Gastrocnemius medialis (tissue), 4 donors: ENCODE measurements at places on chromosomes 16 and 17.

DNA sequence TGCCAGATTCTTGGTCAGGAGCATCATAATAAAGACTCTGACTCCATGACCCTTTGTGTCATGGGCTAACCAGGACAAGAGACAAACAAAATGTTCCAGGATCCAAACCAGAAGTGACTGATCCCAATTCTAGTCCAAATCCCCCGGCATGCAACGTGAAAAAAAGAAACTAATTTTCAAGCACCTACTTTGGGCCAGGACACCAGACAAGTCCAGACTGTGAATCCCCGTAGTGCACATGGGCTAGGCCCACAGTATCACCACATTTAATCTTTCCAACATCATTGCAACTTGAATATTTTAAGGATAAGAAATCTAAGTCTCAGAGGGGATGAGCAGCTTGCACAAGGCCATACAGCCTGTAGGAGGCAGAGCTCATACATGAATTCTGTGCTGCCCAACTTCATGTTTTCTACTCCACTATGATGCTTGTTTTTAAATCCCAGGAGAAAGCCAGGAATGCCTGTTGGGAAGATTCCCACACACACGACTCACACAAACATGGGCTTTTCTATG lies 365.7 kb downstream of the NPIPA8 start:
- H3K4me1 ChIP-seq, result no peaks in the 10 kb centered on the region
- no peaks in the 10 kb centered on the region for H3K36me3 ChIP-seq
- H3K27ac ChIP-seq, result peak overlapping the region; percentile 54
- H3K27me3 ChIP-seq, result peaks cover 5% of the 10 kb centered on the region
- H3K4me3 ChIP-seq, result no peak overlapping the region

DNA sequence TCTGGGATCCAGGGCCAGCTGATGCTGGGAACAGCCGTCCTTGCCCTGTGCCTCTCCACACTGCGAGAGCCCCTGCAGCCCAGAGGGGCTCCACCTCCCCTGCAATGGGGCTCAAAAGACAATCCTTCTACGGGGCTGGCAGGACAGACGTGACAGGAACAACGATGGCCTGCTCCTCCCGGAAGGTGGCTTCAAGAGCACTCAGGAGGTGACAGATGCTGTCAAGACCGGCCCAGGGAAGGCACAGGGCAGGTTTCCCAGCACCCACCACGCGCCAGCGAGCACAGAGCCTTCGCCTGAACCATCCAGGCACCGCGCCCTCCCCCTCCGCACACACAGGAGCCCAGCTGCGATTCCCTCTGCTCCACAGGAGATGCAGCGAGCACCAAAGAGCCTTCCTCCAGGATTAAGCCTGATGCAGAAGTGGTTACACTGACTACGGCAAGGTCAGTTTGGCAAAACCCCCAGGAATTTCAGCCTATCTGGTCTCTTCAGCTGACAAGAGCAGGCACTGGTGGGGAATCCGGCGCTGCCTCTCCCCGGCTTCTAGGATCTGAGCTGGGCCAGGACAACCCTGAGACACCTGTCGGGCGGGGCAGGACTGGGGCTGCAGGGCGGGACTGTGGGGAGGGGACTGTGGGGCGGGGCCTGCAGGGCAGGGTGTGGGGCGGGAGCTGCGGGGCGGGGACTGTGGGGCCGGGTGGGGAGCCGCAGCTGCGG lies 103.4 kb downstream of the ZNF778 start:
- peak overlapping the region; percentile 34 for H3K4me3 ChIP-seq
- H3K27me3 ChIP-seq, result no peaks in the 10 kb centered on the region
- no peaks in the 10 kb centered on the region for H3K36me3 ChIP-seq
- H3K27ac ChIP-seq, result peak overlapping the region; percentile 96
- H3K4me1 ChIP-seq, result peaks cover 94% of the 10 kb centered on the region
- DNase-seq, result peak; percentile 86

- H3K36me3 ChIP-seq, result no peaks in the 10 kb centered on the region
- peaks cover 15% of the 10 kb centered on the region for H3K27me3 ChIP-seq
- peaks cover 14% of the 10 kb centered on the region for H3K4me1 ChIP-seq
- no peak for DNase-seq
- H3K27ac ChIP-seq, result peak within 1 kb of the TSS; percentile 45
These were observed at the start of gene MRC2 for GRCh38 chr17:62627219-62627903. MRC2 (plus strand) TSS chr17:62627670; CDS start chr17:62627803, 133 bp downstream.

DNA sequence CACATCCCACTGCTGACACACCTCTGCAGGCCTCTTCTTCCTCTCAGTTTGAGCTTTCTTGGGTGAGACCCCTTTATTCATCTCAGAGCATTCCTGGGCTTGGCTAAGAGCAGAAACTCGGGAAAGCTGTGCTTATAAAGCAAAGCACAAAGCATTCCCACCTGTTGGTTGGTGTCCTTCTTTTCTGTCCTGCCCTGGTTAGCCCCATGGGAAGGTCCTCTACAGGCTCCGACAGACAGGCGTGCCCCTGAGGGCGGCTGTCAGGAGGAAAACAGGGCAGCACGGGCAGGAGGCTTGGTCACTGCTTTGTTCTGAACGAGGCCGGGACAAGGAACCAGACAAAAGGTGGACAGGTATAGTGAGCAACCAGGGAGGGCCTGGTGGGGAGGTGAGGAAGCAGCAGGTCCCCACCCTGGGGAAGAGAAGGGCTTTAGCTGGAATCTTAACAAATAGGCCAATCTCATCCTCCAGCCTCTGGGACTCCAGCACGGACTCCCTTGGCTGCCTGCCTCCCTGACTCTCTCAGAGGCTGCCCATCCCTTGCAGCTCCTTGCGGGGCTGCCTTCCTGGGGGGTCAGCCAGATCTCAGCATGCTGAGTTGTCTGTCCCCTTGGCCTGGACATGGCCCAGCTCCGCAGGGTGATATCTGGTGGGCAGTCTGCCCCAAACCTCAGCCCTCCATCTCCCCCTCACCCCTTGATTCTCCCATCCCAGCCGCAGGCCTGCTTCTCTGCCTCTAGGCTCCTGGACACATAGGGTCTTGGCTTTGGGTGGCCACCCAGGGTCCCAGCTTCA lies 1.7 kb downstream of the MEOX1 start:
- H3K36me3 ChIP-seq, result no peaks in the 10 kb centered on the region
- H3K4me3 ChIP-seq, result peak overlapping the region; percentile 27
- no peak for DNase-seq
- H3K4me1 ChIP-seq, result peaks cover 16% of the 10 kb centered on the region
- H3K27me3 ChIP-seq, result no peaks in the 10 kb centered on the region
- H3K27ac ChIP-seq, result peak overlapping the region; percentile 75

GRCh38 chr16:1794221-1794871 lies 841 bp upstream of the IGFALS start:
- H3K27me3 ChIP-seq, result no peaks in the 10 kb centered on the region
- no peaks in the 10 kb centered on the region for H3K4me1 ChIP-seq
- peak; percentile 10 for DNase-seq

DNA sequence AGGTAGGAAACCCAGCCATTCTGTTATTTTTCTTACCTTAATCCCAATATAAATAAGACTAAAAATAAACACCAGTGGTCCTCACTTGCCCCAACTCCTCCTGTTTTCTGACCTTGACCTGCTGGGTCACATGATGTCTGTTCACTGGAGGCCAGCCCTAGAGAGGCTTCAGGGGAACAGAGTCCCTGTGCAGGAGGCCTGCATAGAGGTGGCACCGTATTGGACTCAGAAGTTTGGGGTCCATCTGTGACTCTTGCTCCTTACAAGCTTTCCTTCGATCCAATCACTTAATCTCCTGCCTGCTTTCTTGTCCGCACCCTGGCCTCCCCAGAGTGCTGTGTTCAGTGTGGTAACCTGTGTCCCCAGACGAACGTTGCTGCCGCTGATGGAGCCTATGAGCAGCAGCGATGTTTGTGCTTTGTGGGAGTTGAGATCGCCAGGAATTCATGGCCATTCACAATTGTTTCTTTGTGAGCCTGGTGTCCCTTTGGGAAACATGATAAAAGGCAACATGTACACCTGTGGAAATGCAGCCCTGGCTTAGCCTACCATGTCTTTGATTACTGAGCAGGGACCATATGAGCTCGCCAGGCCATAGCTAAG lies 4.7 kb downstream of the IGSF6 start:
- no peaks in the 10 kb centered on the region for H3K36me3 ChIP-seq
- H3K4me3 ChIP-seq, result no peak overlapping the region
- H3K27me3 ChIP-seq, result no peaks in the 10 kb centered on the region
- no peak overlapping the region for H3K27ac ChIP-seq
- H3K4me1 ChIP-seq, result peaks cover 12% of the 10 kb centered on the region
